Omental fat pad (tissue), 4 donors: ENCODE measurements at places on chromosomes 1 and 21. TPM values are rescaled to one million over a fixed set of nuclear protein-coding genes. Genes with fewer than 3 reads are reported as not detected.

The SLAMF9 gene
- 7.2 TPM for total RNA-seq

The KRTAP25-1 gene
- not detected for total RNA-seq

The CNR2 gene
- total RNA-seq, result 0.06 TPM

The RGS1 gene
- total RNA-seq, result 54.6 TPM

The CRNN gene
- total RNA-seq, result not detected

The PCBP3 gene
- 14.3 TPM for total RNA-seq

The BCL2L15 gene
- total RNA-seq, result 0.48 TPM

The HPDL gene
- 2.0 TPM for total RNA-seq

The CD84 gene
- total RNA-seq, result 11.4 TPM

The SERTAD4 gene
- total RNA-seq, result 0.36 TPM

DNA sequence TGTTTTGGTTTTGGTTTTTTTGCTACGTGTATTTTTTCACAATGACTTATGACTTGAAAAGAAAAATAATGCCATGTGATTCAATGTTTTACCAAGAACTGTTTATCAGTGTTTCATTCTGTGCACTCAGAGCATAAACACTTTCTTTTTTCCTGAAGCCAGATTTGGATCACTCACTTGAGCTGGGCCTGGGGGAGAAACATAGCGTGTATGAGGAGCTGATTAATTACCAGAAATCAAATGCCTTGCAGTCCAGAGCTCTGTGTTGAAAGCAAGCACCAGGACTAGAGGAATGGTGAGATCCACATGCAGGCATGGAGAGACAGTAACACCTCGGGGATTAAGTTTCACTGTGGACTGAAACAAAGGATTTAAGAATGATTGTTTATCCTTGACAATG lies 642.1 kb upstream of the ADGRL2 start:
- no peak for DNase-seq

GRCh38 chr1:185515696-185516095 lies 198.7 kb upstream of the IVNS1ABP start:
- DNase-seq, result no peak

DNA sequence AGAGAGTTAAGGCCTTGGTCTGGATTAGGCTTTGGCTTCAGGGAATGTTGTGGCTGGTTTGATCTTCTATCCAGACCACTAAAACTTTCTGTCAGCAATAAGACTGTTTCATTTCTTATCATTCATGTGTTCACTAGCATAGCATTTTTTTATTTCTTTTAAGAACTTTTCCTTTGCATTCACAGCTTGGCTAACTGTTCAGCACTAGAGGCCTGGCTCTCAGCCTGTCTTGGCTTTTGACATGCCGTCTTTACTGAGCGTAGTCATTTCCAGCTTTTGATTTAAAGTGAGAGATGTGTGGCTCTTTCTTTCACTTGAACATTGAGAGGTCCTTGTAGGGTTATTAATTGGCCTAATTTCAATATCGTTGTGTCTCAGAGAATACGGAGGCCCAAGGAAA lies 62.5 kb downstream of the RNF220 start:
- no peak for DNase-seq

- no peak for DNase-seq
Observed at GRCh38 chr1:86537928-86538695, 8.8 kb upstream of the CLCA4 start.

GRCh38 chr21:45853703-45854342 lies 127.7 kb upstream of the COL6A1 start:
- no peak for DNase-seq

GRCh38 chr1:206111271-206111927 lies 5.8 kb downstream of the AVPR1B start:
- DNase-seq, result no peak

GRCh38 chr1:232890340-232890943 lies 60.0 kb upstream of the NTPCR start:
- DNase-seq, result no peak

- DNase-seq, result no peak
Observed at GRCh38 chr21:42336054-42336453, 14.7 kb downstream of the TFF2 start.

GRCh38 chr1:32992489-32993323 lies 28.1 kb upstream of the RNF19B start:
- peak; percentile 48 for DNase-seq

DNA sequence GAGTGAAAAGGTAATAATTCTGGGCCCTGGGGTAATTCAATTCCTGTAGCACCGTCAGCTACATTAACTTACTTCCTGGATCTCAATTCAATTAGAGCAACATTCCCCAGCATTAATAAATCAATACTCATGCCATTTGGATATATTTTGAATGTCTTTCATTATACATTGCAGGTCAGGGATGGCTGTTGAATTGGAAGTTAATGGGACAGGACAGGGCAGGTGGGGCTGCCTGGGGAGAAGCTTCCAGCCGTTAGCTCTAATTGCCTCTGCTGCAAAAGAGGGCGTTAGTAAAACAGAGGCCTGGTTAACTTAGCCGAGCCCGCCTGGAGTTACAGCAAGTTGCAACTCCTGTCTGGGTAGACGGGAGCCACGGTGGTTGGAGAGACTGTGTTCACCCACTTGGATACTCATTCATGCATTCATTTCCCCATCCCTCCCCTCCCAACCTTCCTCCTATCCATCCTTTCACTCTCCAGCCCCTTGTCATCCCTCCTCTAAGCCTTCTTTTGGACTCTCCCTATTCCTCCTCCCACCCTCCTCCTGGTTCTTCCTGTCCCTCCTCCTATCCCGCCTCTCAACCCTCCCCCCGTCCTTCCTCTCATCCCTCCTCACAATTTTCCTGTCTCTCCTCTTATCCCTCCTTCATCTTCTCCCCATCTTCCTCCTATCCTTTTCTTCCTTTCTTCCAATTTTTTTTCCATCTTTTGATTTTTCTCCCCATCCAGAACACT lies 137.6 kb upstream of the RUNX3 start:
- no peak for DNase-seq

- DNase-seq, result no peak
Observed at GRCh38 chr1:33903210-33903589, 39.3 kb downstream of the HMGB4 start.

DNA sequence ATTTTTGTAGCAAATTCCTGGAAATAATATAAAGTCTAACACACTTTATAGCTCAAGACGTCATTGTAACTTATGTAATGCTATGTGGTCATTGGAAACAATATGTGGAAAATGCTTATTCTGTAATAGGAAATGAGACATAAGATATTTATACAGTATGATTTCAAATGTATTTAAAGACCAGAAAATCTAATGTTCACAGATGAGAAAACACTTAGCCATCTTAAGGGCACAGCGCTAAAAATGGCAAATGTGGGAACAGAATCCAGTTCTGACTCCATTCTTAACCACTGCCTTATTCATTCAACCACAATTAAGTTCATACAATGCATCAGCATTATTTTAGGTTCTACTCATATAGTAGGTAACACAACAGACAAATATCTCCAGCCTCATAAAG lies 12.5 kb downstream of the CSDE1 start:
- DNase-seq, result no peak

GRCh38 chr1:215530401-215530984 lies 36.6 kb upstream of the KCTD3 start:
- DNase-seq, result no peak

DNA sequence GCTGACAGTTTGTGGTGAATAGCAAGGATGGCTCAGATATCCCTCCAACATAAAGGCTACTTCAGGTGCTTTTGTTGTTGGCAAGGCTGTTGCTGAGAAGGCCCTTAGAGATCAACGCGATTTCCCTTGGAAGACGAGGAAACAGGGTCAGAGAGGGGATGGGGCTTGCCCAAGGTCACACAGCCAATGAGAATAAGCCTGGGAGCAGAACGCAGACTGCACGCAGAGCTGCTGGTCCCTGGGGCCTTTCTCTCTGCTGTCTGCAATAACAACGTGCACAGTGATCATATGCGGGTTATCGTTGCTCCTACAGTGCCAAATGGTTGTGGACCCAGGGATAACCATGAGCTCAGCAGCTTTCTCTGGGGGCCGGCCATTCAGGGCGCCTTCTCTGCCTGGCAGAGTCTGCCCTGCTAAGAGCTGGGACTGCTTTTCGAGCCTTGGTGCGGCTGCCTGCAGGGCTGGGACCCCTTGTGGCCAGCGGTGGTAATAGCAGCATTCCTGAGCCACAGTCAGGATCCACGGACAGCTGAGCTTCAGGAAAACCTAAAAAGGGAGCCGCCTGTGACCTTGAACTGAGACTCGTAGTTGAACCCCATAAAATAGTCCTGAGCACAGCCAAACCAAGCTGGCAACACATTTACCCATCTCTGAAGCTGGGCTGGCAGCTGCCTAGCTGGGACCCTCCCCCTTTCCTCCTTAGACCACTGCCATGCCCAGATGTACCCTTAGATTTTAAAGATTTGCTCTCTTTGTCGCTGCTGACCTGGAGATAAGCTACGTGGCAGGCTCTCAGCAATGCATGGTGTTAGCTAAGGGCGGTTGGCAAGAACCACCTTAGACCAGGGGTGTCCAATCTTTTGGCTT lies 39.8 kb downstream of the HTR6 start:
- peak; percentile 54 for DNase-seq

DNA sequence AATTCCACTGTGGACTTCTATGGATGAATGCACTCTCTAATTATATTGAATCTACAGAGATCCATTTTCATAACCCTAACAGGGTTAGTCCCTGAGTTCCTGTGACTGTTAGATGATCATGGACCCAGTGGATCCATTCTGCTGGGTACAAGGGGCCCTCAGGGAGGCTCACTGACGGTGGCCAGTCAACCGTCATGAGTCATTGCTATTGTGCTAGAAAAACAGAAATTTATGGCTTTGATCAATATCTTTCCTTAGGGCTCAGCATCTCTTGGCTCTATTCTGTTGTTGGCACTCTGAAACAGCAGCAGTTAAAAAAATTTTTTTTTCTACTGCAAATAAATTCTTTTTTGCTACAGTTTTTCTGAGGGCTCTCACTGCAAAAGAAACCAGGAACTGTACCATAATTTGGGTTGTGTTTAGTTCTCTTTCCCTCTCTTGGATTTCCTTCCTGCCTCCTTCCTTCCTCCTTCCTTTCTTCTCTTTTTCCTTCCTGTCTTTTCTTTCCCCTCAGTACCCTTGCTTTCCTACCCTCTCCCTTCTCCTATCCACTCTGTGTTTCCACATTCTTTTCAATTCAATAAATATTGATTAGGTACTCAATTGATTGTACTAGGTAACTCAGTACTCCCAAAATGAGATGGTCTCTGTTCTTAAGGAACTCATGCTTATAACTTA lies 49.5 kb downstream of the UTP25 start:
- DNase-seq, result no peak

GRCh38 chr1:49160677-49161076 lies 384.0 kb upstream of the BEND5 start:
- DNase-seq, result no peak

- DNase-seq, result no peak
Observed at GRCh38 chr1:175433532-175434282, 241.1 kb upstream of the KIAA0040 start.

DNA sequence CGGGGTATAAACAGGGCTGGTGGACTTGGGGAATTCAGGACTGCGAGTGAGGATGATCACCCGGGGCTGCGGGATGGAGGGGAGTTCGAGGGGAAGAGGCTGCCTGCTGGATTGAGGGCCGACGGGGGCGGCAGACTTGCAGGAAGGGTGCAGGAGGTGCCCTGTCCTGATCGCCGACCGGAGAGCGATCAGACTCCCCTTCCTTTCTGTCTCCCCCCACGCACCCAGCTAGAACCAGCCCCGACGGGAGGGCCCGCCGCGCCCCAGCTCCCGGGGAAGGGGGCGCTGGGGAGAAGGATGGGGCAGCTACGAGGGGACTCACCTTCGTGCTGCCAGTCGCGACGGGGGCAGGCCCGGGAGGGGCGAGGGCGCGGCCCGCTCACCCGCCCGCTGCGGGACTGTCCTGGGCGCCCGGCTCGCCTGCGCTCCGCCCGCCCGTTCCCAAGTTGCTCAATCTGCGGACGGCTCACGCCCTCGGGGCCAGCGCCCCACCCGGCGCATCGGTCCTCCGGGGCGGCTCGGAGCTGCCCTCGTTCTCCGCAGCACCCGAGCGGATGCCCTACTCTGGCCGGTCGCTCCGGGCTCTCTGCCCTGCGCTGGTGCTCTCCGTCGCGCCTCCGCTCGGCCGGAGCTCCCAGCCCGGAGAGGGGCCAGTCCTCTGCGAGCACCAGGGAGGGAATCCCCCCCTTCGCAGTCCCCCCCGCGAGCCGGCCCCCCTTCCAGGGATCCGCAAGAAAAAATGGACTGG lies at the start of gene RSPO1:
TSS of gene RSPO1 (minus strand) at position 649 of the 748 bp plus-strand sequence. CDS start 5,231 bp downstream, outside the sequence.
- no peak for DNase-seq

DNA sequence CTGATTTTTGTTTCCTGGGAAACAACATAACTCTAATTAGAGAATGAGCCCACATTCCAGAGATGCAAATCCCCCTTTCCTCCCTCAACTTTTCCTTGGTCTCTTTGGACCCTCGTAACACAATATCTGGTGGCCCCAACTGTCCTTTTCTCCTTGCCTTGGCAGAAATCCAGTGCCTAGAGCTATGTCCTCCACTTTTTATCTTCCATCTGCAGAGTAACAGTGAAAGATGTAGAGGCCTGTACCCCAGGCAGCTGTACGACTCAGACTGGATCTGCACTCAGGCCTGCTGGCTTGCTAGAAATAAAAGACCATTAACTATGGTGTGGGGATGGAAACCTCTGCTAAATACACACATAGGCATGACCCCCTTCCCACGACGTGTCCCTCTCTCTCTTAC lies 72.0 kb downstream of the WARS2 start:
- no peak for DNase-seq

DNA sequence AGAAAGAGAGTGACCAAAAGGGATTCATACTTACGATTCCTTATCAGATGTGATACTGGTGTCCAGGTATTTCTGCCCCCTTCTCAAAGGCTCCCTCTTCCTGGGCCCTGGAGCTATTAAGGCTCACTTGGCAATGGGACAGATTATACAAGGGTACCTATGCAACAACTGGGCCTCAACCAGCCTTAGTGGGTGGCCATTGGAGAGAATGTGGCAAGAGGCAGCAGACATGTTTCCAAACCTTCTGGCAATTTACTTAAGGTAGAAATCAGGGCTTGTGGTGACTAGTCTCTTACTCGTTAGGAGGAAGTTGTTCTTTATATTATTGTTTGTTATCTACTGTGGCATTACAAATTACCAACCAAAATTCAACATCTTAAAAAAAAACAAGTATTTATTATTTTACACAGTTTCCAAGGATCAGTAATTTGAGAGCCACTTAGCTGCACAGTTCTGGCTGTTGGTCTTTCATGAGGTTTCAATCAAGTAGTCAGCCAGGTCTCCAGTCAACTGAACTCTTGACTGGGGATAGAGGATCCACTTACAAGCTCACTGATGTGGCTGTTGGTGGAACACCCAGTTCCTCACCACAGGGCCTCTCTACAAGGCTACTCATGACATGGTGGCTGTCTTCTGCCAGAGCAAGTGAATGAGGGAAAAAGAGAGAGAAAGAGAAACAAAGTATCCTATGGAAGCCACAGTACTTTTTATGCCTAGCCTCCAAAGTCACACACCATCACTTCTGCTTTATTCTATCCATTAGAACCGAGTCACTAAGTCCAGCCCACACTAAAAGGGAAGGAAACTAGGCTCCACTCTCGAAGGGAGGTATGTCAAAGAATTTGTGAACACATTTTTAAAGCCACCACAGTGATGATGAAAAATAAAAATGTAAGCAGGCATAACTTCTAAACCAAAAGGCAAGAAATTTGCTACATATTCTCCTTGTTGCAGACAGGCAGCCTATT lies 10.7 kb downstream of the ZNF648 start:
- DNase-seq, result no peak
